GF-D8 (cell line): ENCODE measurements at places on chromosomes 5 and 9.
A peak's percentile ranks its signal among the peaks of the same experiment; 100 is the strongest.

DNA sequence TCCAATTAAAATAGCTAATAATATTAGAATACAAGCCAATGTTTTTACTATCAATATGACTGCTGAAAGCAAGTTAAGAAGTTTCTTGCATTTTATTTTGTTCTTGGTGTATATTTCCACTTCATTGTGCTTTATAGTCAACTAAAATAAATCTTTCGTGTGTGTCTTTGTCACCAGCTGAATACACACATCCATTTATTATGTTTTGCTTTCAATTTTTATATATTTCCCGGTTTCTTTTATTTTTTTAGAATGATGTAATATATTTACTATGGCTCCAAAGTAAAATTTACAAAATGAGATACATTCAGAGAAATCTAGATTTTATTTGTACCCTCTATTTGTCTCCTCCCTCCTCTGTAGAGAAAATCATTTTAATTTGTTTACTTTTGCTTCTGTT lies 495.9 kb upstream of the PAPPA start:
- DNase-seq = no peak

DNA sequence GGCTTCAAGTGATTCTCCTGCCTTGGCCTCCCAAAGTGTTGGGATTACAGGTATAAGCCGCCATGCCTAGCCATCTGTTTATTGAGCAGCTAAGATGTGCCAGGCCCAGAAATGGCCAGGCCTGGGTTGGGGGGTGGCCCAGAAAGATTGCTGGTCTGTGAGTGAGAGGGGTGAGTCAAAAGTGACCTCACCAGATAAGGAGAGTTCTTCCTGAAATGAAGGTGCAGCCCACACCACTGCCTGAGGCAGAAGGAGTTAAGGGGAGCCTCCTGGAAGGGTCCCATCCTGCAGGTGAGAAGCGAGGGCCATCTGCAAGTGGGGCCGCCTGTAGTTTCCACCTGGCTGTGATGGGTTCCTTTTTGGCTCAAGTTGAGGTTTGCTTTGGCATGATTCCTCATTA lies 96.9 kb upstream of the KLF4 start:
- DNase-seq = no peak

DNA sequence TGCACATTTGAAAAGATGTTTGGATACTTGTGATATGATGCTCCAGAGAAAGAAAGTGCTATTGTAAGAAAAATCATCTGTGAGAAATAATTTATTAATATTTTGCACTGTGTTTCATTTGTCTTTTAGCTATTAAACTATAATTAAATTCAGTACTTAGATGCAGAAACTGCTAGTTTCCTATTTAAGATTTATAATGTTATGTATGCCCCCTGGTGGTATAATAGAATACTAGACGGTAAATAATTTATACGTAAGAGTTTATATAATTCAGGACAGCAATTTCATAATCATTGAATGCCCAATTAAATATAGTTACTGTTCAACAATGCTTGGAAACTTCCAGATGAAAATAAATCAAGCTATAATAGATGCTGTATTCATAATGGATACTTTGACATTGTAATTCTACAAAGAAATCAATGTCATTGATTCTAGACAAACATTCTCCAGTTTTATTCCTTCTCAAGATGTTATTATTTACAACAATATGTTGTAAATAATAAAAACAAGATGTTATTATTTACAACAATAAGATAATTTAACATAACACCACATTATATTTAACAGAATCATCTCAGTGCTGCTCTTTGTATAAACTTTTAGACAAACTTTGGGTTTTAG lies 101.0 kb downstream of the TMEM232 start:
- DNase-seq = no peak

- no peak for DNase-seq
Observed at GRCh38 chr5:120808606-120809005, 344.5 kb downstream of the PRR16 start.

- no peak for DNase-seq
Observed at GRCh38 chr9:94805585-94805984, 79.1 kb downstream of the AOPEP start.

DNA sequence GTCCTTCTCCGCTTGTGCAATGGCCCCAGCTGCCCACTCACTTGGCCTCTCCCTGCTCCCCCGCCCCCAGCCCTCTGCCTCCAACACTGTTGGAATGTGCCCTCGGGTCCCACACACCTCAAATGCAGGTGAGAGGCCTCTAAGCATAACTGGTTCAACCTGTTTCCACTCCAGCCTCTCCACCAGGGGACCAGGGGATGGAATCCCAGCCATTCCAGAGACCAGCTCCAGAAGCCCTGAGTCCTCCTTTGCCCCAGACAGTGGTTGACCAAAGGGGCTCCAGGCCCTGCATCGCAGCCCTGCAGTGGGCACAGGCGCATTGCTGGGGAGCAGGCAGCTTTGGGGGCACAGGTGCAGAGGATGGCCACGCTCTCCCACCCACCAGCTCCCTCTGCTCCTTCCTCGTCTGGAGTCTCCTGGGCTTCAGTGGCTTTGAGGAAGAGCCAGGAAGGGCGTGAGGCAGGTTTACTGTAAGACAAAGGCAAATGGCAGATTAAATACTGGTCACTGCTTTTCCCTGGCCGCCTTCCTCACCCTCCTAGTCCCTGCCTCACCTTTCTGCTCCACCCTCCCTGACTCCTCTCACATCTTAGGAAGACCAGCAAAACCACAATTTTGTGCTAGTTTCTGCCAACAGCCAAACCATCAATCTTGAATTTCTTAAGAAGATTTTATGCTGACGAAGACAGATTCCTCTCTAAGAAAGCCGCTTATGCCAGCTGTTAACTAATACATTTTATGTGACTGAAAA lies 29.1 kb upstream of the IRX2 start:
- no peak for DNase-seq

GRCh38 chr5:179241175-179241574 lies 104.1 kb downstream of the ADAMTS2 start:
- DNase-seq = no peak

DNA sequence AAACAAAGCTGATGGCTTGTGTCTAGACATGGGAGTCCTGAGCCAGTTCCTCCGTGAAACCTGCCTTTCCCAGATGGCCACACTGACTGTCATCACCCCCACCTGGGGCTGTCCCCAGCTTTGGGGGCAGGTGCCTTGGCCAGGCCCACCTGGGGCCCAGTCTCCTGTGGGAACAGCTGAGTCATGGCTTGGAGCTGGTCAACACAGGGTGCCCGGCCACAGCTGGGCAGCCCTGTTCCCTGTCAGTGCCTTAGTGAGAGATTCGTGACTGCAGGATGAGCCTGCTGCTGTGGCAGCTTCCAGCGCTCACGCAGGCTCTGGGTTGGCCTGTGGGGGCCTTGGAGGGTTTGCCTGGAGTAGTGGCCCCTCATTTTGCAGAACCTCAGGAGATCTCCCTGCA lies 56.5 kb downstream of the COL5A1 start:
- no peak for DNase-seq

DNA sequence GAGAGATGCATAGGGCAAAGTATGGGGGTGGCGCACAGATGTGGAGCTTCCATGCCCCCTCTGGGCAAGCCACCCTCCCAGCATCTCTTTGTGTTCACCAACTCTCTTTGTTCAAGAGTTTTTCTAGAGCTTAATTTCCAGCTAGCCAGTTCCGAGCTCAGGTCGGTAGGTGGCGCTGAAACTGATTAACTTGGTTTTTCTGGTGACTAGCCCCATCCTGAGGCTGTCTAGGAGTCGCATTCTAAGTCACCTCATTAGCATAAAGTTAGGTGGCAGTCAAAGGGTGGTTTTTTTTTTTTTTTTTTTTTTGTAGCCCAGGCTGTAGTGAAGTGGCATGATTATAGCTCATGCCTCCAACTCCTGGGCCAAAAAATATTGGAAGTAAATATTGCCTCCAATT lies 476.4 kb downstream of the KDM4C start:
- DNase-seq = peak; percentile 4

GRCh38 chr9:73684601-73685000 lies 532.9 kb downstream of the ANXA1 start:
- no peak for DNase-seq

GRCh38 chr9:133770076-133770777 lies 32.1 kb upstream of the SARDH start:
- no peak for DNase-seq

DNA sequence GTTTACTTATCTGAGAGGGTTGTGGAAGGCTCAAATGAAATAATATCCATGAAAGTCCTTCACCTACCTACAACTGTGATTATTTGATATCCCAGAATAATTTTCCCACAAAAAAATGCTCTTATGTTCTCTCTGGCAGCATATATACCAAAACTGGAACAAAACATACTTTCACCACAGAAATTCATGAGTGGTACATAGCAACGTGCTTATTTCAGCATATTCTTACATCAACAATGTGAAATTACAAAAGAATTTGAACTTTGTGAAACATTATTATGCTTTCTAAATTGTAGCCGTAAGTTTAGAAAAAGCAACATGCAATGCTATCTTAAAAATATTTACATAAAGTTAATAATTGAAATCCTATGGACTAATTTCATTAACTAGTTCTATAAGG lies 137.1 kb downstream of the GABRB2 start:
- DNase-seq = no peak

DNA sequence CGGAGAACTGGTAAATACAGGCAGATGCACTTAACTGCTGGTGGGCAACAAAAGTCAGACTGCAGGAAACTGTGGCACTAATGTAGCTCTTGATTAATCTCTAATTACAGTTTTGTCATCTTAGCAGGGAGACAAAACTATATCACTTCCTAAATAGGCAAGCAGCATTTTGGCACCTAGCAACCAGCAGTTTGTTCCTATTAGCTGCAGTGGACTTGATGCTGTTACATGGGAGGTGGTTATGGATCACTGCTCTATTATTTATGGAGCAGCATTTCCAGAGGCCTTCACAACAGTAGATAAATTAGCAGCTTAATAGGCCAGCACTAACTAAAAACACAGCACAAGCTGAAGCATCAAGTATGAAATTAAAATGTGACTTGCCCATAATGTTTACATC lies 518.3 kb upstream of the ITGA1 start:
- DNase-seq = no peak

- no peak for DNase-seq
Observed at GRCh38 chr5:53713978-53714666, 153.7 kb downstream of the NDUFS4 start.
